ENCODE measurements at places on chromosomes 6 and 20. TPM values are rescaled to one million over a fixed set of nuclear protein-coding genes. Genes with fewer than 3 reads are reported as not detected.

The GID8 gene
- total RNA-seq = 47.6 TPM

- no peaks in the 10 kb centered on the region for H3K27me3 ChIP-seq
- H3K4me3 ChIP-seq = no peak overlapping the region
- peak overlapping the region; percentile 55 for H3K27ac ChIP-seq
- H3K4me1 ChIP-seq = peaks cover 36% of the 10 kb centered on the region
- peaks cover 7% of the 10 kb centered on the region for H3K36me3 ChIP-seq
- no peak for DNase-seq
Measured at GRCh38 chr6:137715589-137716045, 151.4 kb upstream of the TNFAIP3 start.

DNA sequence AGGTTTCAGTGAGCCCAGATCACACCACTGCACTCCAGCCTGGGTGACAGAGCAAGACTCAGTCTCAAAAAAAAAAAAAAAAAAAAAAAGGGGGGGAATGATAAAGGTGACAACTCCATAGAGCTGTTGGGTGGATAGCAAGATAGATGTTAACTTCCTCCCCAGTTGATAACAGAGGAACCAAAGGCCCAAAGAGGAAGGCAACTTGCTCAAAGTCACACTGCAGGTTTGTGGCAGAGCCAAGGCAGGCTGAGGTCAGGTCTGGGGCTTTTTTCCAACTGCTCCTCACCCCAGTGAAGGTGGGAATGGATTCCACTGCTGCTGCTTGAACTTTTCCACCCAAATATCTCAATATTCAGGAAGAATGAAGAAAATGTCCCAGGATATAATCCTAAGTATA is 26.7 kb downstream of the HCK start:
- H3K4me1 ChIP-seq = no peaks in the 10 kb centered on the region
- H3K36me3 ChIP-seq = no peaks in the 10 kb centered on the region
- H3K27me3 ChIP-seq = peaks cover 11% of the 10 kb centered on the region
- no peak for DNase-seq
- H3K4me3 ChIP-seq = no peak overlapping the region
- H3K27ac ChIP-seq = no peak overlapping the region

DNA sequence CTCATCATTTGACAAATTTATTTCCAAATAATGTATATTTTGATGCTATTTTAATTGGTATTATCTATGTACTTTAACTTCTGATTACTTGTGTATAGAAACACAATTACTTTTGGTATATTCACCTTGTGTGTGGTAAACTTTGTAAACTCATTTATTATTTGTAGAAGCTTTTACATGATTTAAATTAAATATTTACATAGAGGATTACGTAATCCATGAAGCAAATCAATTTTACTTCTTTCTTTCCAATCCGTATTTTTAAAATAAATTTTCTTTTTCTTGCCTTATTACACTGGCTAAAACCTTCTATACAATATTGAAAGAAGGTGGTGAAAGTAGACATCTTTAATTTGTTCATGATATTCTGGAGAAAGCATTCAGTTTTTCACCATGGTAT is 540.2 kb downstream of the MMUT start:
- H3K36me3 ChIP-seq = no peaks in the 10 kb centered on the region
- no peaks in the 10 kb centered on the region for H3K4me1 ChIP-seq
- no peaks in the 10 kb centered on the region for H3K27me3 ChIP-seq
- H3K27ac ChIP-seq = no peak overlapping the region
- no peak for DNase-seq

The CD93 gene
- 0.08 TPM for total RNA-seq

The TMC2 gene
- not detected for total RNA-seq

The MAP1LC3A gene
- total RNA-seq = 0.95 TPM

The STX11 gene
- 38.5 TPM for total RNA-seq

All from activated naive CD8-positive, alpha-beta T cell treated with anti-CD3 and anti-CD28 coated beads for 36 hours (primary cell).